ENCODE measurements at places on chromosomes 13 and 19. TPM values are rescaled to one million over a fixed set of nuclear protein-coding genes. Genes with fewer than 3 reads are reported as not detected.

The SERTM1 gene
- 0.55 TPM for total RNA-seq

- DNase-seq = peak; percentile 90
These were observed 665 bp downstream of the ZNF497 start for GRCh38 chr19:58361900-58362271.

- no peak for DNase-seq
These were observed 245.4 kb downstream of the SHISA2 start for GRCh38 chr13:25806264-25806974.

The FBN3 gene
- total RNA-seq = 15.9 TPM

The TMEM86B gene
- 1.7 TPM for total RNA-seq

DNA sequence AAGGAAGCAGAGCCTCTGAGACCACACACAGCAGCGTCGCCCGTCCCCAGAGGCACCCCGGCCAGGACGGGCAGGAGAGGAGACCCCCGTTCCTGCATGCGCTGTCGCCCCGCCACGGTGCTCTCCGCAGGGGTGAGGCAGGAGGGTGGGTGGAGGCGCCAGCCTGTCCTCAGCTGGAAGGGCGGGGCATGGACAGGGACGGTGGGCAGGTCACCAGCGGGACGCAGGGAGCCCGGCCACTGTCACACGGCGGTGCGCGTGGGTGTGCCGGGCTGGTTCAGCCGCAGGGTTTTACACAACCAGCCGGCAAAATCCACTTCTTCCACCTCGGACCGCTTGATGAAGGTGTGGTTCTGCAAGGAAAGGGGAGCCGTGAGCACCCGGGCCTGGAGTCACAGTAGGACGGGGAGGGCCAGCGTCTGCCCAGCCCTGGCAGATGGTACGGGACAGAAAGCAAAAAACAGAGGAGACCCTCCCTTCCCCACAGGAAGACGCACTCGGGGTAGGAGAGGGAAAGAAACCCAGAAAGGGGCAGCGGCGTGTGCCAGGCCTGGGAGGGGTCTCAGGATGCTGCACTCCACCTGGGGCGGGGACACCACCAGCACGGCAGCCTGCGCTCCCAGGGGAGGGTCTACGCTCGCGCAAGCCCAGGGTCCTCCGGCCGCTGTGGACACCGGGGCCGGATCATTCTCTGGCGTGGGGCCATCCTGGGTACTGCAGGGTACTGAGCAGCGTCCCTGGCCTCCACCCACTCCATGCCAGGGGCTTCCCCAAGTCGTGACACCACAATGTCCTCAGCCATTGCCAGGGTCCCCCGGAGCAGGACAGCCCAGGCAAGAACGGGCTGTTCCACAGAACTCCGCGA, 23.9 kb upstream of the ZBTB7A start:
- peak; percentile 56 for DNase-seq

The ZNF729 gene
- not detected for total RNA-seq

GRCh38 chr13:30370146-30370545, 52.1 kb upstream of the UBE2L5 start:
- DNase-seq = no peak

The WDR62 gene
- total RNA-seq = 27.0 TPM

GRCh38 chr13:29621051-29621800, 25.7 kb upstream of the SLC7A1 start:
- DNase-seq = no peak

- DNase-seq = no peak
These were observed 83.5 kb upstream of the KCTD15 start for GRCh38 chr19:33713194-33713593.

The CCDC159 gene
- 5.5 TPM for total RNA-seq

The PRR36 gene
- total RNA-seq = 0.14 TPM

- no peak for DNase-seq
These were observed 70.4 kb downstream of the FLT1 start for GRCh38 chr13:28424541-28424940.

The AP2S1 gene
- total RNA-seq = 266 TPM

The GPR42 gene
- not detected for total RNA-seq

DNA sequence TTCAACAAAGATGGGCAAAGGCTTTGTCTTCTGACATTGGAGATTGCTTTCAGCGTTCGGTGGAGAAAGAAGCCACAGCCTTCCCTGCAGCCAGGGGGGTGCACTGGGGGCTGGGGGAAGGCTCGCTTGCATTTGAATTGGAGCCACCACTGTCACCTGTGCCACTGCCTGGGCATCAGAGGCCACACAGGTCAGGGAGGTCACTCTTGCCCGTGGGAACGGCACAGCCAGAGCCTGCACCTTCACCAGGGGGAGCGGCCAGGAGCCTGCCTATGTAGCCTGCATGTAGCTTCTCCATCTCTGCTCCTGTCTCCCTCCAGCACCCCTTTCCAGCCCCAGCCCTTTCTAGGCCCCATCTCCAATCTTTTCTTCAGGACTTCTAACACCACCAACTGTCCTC, 43.7 kb upstream of the KCTD15 start:
- no peak for DNase-seq

The PODNL1 gene
- total RNA-seq = 0.10 TPM

GRCh38 chr13:24002206-24002815, 105.0 kb upstream of the C1QTNF9B start:
- DNase-seq = no peak

DNA sequence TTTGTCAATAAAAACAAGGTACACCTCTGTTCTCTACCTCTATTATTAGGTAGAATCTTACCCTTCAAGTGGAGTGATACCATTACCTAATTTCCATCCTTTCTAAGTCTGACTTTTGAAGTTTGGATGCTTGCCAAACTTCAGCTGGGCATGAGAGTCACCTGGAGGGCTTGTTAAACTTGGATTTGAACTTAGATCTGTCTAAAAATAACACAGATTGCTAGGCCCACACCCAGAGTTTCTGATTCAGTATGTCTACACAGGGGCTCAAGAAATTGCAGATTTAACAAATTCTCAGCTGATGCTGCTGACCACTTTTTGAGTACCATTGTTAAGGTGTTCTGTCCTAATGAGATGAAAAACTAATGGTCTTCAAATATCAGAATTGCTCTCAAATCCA, 512.2 kb downstream of the LMO7 start:
- no peak for DNase-seq

DNA sequence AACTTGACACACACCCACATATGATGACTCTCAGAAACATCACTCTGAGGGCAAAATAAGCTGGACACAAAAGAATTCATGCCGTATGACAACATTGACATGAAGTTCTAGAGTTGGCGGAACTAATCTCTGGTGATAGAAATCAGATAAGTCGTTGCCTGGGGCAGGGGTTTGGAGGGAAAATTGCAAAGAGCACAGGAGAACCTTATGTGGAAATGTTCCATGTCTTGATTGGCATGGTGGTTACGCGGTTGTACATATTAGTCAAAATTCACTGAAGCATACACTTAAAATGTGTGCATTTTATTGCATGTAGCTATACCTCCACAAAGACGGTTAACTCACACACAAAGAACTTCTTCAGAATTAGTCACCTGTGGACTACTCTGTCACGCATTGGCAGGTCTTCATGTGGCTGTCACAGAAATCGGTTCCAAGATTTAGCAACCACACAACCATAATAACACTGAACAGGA, 137.8 kb upstream of the GJB6 start:
- no peak for DNase-seq

- DNase-seq = peak; percentile 100
These were observed 519 bp downstream of the PTBP1 start for GRCh38 chr19:797528-798414.

- peak; percentile 71 for DNase-seq
These were observed 25.9 kb downstream of the MPND start for GRCh38 chr19:4369109-4369887.

DNA sequence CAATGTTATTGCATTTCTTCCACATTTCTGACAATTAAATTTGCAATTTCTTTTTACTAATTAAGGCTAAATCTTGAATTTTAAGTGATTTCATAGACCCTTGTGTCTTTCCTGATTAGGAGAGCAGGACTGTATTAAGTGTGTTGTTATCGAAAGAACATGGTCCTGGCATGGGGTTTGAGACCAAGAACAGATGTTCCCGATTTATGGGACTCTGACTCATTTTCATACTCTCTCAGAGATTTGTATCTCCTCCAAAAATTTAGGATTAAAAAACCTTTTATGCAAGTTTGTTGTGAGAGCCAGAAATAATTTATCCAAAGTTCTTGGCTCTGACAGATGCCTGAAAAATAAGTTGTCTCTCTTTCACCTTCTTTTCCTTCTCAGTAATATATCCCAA, 589.3 kb upstream of the ARGLU1 start:
- DNase-seq = no peak

- no peak for DNase-seq
These were observed 27.8 kb downstream of the ARID3A start for GRCh38 chr19:953445-954271.

The CTXN1 gene
- 5.0 TPM for total RNA-seq

The KLK15 gene
- total RNA-seq = not detected

DNA sequence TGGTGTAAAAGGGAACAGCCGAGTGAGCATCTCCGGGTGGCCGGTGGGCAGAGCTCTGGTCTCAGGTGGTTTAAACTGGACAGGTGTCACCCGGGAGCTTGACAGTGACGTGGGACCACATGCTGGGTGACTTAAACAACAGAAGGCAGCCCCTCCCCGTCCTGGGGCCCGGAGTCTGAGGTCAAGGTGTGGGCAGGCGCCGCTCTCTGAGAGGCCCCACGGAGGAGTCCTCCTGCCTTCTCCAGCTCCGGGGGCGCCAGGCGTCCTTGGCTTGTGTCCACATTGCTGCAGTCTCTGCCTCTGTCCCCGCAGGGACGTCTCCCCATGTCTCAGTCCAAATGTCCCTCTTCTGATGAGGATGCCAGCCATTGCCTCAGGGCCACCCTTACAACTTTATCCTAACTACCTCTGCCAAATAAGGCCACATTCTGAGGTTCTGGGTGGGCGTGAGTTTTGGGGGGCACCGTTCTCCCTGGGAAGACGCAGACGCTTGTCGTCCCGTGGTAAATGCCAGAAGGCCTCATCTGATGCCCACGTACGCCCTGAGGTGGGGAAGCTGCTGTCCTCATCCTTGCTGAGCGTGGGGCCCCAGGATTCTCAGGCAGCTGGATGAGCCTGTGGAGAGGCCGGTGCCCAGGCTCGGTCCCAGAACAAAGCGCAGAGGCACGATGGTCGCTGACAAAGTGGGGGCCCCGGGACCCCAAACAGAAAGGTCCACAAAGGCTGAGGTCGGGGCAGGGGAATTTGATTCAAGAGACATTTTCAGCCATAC, 12.9 kb downstream of the GZMM start:
- DNase-seq = no peak

GRCh38 chr13:45325806-45326205, 15.2 kb downstream of the TPT1 start:
- no peak for DNase-seq

The USE1 gene
- total RNA-seq = 14.4 TPM

The COL4A1 gene
- total RNA-seq = 131 TPM

The EDNRB gene
- total RNA-seq = 32.9 TPM

The RINL gene
- total RNA-seq = 34.0 TPM

DNA sequence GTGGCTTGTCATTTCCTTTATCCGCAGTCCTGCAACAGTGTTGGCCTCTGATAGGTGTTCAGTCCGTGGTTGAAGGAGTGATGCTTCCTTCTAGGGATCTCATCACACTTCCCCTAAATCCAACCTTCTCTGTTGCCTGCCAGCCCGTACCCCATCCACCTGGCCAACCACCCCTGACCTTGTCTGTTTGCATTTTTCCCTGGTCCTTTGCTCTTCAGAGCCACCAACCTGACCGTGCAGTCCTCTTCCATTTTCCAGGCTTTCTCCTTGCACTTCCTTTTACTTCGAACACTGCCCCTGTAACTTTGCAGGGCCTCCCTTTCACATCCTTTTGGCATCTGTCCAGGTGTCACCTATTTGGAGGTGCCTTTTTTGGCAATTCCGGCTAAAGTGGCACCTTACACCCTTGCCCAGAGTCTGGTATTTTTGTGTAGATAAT, 696 bp downstream of the ZNF460 start:
- DNase-seq = no peak

The MLLT1 gene
- 16.1 TPM for total RNA-seq

- no peak for DNase-seq
These were observed 162.1 kb downstream of the PDS5B start for GRCh38 chr13:32748305-32748704.

- peak; percentile 94 for DNase-seq
These were observed 172.2 kb downstream of the OLFM4 start for GRCh38 chr13:53200498-53201453.
